Stromal cell of bone marrow (primary cell): ENCODE measurements at places on chromosomes 12 and 14.

- peak; percentile 68 for DNase-seq
Observed at GRCh38 chr14:55715889-55716288, 135.9 kb downstream of the KTN1 start.

DNA sequence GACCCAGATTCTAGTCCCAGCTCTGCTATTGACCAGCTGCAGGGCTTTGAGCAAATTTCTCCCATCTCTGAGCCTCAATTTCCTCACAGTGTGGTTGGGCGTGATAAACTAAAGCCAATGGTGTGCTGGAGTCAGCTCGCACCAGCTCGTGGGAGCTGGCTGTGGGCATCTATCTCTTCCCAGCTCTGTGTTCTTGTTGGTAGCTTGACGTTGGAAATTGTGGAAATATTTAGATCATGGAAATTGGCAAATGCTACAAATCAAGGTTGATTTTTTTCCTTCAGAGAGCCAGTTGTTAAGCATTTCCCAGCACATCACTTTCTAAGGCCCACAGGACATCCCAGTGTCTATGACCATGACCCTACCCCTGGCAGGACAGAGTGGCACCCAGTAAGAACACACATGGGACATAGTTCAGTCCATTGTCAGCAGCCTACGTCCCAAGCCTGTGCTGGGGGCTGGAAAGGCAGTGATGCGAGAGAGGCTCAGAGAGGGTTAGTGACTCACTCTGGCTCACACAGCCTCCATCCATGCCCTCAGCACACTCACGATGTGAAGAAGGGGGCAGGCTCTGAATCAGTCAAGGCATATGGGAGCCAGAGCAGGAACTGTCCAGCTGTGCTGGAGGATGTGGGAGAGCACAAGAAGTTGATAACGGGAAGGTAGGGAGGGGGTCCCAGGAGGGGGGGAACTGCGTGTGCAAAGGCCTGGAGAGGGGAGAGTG lies 77.6 kb downstream of the LGMN start:
- DNase-seq = no peak

DNA sequence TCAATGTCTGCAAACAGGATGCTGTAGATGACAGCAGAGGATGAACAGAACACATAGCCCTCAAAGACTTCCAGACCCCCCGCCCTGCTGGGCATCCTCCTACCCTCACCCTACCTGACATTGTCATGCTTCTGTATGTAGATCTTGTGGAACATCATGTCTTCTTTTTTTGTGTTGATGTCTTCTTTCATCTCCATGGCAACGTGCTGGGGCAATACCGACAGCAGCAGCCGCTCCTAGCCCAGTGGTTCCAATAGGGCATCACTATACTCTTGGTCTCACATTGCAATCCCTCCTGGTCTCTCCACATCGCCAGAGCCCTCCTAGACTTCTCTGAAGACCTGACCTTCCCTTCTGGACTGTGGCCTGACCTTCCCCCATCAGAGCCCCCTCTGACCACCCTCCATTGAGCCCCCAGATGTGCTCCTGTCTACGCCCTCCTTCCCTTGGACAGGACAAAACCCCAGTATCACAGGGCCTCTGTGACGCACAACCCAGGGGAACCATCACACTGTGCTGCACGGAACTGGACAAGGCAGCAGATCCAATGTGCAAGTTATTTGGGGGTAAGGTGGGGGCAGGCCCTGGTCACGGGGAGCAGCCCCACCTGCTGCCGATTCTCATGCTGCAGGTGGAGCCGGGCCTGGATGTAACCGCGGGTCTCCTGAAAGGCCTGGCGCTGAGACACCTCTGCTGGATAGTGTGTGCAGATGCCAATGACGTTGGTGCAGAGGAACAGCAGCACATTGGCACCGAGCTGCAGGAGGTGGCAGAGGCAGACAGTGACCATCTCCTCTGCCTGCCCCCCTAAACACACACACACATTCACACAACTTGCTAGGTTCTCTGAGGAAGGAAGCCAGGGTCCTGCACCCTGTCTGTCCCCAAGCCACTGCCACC lies 11.1 kb downstream of the ADCY6 start:
- no peak for DNase-seq

DNA sequence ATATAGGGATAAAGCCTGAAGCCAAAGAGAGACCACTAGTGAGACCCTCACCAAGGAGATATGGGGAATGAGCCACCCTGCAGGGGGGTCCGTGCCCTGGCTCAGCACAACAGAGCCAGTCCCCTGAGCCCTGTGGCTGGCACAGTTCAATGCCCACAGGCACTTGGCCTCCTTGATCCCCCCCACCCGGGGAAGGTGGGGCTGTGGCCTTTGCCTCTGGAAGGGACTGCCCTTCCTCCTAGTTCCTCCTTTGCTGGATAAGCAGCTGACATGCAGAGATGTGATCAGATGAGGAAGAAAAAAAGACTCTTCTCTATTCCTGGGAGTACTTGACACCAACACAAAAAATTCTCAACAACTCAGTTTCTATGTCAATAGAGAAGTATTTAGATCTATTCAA lies 19.9 kb downstream of the TTC7B start:
- no peak for DNase-seq

DNA sequence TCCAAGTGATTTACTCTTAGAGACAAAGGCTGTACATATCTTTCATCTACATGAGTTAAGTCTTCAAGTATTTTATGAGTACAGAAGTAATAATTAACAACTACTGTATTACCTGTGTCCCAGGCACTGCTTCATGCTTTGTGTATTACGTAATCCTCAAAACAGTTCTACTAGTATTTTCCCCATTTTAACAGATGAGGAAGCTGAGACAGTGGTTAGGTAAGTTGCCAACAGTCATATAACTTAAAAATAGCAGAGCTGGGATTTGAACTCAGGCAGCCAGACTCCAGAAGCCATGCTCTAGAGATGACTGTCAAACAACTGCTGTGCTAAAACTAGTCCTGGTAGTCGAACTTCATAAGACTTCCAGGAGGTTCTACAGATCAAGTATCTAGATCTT lies 10.7 kb downstream of the TRMT5 start:
- DNase-seq = no peak

- DNase-seq = peak; percentile 57
Observed at GRCh38 chr12:103986829-103987228, 21.2 kb downstream of the TDG start.

DNA sequence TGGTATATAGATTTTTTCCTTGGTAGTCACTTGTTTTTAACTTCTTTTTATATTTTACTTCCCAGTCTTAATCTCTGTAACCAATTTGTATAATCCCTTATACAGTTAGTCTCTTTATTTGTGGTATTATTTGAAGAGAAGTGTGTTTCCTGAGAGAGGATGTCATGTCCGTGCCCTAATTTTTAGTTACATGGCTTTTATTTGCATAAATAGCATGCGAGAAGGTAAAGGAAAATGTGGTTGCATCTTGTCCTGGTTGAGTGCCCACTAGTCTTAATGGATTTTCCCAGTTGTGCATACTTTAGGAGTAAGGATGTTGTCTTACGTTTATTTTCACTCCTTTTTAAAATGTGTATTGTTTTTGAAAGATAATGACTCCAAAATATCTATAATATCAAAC lies 27.5 kb downstream of the RAP1B start:
- DNase-seq = no peak

DNA sequence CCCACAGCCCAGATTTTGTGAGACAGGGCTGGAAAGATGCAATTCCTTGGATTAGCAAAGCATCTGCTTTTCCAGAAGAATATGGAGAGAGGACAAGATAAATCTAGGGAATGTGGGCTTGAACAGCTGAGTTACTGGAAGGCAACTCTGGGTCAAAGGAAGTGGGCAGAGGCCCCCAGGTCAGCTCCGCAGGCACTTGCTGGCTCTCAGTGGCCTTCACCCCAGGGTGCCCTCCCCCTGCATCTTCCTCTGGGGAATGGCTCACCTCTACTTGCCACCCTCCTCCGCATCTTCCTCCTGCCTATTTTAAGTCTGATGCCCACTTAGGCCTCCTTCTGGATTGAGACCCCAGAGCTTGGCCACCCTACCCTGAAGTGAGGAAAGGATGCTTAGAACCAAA lies 10.5 kb upstream of the PNMA1 start:
- DNase-seq = no peak

DNA sequence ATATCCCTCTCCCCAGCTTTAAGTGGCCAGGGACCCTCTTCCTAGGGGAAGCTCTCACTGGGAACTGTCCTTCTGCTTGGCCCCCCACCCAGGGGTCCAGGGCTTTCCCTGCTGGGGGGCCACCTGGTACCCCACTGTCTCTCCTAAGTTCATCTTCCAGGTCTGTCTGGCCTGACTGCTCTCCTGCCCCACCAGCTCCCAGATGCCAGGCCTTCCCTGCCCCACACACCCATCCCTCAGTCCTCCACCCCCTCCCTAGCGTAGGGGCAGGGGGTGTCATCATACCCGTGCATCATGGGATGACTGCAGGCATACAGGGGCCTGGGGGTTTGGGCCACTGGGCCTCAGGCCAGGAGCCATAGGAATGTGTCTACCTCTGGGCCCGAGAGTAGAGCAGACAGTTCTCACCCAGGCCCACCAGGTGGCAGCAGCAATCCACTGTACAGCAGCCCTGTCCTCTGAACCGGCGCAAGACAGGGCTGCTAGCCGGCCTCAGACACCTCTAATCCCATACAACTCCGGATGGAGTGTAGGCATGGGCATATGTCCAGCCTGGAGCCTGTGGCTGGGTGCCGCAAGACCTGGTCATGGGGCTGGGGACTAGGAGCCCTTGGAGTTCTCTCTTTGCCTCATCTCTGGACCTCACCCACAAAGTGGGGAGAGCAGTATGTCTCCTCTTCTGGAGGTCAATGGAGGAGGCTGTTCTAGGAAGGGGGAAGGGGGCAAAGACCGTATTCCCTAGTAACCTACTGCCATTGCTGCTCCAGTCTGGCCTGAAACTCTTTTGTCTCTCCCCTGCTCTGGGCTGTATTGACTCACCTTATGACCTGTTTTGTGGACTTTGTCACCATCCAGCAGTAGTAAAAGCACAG lies 10.0 kb upstream of the SMARCD1 start:
- DNase-seq = peak; percentile 65

DNA sequence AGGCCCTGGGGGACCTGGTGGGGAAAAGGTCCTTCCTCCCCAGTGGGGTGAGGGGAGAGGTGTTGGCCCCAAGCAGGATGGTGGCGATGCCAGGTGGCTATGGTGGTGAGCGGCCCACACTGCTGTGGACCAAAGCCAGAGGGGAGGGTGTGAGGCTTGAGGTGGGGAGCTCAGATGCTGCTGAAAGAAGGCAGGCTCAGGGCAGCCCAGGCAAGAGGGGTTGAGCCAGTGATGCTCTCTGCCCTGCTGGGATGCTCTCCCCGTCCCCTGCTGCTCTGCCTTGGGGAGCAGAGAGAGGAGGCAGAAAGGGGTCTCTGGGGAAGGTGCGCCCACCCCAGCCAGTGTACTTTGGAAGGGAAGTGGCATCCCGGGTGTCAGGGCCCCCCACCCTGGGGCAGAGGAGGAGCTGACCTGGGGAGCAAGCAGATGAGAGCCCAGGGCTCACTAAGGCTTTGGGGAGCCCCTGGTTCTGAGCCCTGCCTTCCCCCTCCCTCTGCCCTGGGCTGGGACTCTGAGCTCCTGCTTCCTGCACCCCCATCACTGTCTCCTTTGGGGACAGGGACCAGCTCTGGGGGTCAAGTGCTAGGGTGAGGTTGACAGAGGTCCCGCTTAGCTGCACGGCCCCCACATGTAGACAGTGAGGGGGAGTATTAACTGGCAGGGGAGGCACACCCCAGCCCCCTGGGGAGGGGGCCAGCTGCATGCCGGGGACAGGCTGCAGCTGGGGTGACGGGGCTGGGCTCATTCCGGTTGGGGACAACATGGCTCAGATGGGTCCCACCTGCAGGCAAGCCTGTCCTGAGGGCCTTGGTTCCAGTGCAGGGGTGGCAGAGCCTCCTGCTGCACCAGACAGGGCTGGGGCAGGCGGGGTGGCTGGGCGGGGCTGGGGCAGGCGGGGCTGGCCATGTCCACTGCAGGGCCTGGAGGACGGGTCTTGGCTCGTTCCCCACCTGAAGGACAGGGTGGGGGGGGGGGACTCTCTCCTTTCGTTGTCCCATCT lies 124.4 kb downstream of the KIF26A start:
- no peak for DNase-seq

DNA sequence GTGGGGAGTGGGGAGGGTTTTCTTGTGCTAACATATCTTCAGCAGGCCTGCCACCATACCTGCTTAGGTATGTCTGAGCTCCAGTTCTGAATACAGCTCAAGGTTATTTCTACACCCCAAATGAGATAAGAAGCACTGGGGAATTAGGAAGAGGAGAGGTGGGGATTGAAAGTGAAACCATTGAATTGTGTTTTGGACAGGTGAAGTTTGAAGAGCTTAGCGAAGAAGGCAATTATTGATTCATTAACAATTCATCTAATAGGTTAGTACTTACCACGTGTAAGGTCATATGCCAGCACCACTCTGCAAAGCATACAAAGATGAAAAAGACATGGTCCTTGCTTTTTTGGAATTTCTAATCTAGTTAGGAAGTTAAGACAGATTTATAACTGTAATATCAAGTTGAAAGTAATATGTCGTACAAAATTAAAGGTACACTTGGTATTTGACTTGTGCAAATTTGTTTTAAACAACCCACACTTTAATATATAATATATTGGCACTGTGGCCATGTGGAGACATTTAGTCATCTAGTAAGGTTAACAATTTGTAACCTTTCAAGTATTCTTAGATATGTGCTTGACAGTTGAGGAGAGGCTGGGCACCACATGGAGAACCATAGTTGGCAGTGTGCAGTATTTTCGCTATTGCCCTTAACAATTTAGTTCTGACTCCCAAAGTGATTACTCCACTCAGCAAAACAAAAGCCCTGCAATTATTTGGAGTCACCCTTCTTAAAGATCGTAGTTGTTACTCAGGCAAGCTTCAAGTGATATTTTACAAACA lies 3.6 kb downstream of the SMCO3 start:
- no peak for DNase-seq

DNA sequence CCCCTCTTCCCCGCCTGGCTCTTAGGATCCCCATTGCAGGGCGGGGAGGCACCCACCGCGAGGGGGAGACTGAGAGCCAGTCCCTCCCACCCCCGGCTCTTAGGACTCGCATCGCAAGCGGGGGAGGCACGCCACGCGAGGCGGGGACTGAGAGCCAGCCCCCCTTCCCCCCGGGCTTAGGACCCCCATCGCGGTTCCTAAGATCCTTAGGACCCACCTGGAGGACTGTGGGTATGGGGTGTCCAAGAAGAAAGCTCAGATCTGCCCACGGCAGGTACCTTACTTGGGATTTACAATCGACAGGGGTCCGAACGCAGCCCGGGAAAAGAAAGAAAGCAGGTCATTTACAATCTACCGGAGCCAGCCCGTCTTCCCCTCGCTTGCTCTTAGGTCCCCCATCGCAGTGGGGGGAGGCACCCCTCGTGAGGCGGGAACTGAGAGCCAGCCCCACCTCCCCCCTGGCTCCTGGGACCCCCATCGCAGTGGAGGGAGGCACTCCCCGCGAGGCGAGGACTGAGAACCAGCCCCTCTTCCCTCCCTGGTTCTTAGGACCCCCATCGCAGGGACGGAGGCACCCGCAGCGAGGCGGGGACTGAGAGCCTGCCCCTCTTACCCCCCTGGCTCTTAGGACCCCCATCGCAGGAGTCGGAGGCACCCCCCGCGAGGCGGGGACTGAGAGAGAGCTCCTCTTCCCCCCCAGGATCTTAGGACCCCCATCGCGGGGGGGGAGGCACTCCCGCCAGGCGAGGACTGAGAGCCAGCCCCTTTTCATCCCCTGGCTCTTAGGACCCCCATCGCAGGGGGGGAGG lies 43.7 kb downstream of the DDX11 start:
- no peak for DNase-seq
